GM13977 (cell line): ENCODE measurements at places on chromosomes 7 and 10.
A peak's percentile ranks its signal among the peaks of the same experiment; 100 is the strongest.

DNA sequence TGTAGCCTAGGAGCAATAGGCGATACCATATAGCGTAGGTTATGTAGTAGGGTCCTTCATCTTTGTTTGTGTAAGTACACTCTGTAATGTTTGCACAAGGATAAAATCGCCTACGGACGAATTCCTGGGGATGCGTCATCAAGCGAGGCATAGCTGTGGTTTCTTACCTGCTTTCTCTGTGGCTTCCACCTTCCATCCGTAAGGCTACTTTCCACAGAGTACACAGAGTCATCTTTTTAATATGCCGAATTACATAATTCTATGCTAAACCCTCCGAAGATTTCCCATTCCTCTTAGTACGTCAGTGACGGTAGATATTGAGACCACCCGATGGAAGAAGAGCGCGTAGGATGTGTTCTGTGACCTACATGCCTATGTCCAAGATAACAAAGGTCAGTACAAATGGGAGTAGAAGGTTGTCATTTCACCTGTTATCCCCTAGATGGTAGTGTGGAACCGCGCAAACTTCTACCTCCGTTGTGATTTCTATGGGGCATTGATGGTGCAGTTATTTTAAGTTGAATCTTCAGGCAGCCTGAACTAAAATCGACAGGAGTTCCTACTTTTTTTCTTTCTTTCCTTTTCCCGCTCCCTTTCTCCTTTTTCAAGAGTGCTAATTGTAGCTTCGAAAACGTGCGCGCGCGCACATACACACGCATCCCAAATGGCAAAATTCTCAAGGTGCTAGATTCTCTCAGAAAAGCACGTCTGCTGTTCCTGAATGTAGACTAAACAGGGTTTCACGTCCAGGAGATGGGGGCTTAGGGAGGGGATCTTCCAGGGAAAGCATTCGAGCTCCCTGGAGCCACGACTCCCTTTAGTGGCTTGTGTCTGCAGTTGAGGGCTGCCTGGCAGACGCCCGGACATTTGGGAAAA lies 111.7 kb upstream of the MBL2 start:
- peak; percentile 70 for DNase-seq

DNA sequence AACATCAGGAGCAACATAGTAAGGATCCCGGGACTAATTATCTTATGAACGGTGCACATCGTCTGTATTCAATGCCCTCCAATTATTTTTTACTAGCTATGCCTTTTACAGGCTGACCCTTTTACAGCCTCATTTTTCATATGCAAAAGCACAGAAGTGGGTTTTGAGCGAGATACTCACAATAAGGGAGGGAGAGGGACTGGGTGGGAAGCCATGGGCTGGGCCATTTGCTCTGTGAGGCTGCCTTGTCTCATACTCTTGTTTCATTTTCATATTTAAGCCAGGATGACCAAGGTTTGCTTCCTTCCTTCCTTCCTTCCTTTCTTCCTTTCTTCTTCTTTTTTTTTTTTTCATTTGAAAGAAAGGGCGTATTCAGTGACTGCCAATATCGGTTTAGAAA lies 259.3 kb downstream of the TRIL start:
- DNase-seq, result no peak

GRCh38 chr7:7349156-7349555 lies 166.8 kb downstream of the C1GALT1 start:
- no peak for DNase-seq

DNA sequence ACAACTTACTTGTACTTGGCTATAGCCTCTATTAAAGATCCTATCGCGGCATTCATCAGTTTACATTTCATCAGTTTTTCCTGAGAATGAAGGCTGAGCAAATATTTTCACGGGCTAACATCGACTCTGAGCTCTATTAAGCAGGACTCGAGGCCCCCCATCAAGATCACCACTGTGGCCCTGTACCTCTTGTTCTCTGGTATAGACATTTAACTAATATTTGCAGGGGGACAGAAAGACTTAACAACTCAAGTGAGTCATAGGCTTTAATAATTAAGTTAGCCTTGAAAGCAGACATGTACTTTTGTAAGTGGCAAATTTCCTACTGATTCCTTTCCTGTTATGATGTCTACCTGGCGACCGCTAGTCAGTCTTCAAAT lies 45.4 kb downstream of the DOCK4 start:
- no peak for DNase-seq

GRCh38 chr10:42754155-42755027 lies 28.2 kb upstream of the BMS1 start:
- peak; percentile 60 for DNase-seq
